SK-MEL-5 (cell line): ENCODE measurements at places on chromosomes 5 and 9. TPM values are rescaled to one million over a fixed set of nuclear protein-coding genes. Genes with fewer than 3 reads are reported as not detected.

The IFNB1 gene
- not detected in 2 replicates for total RNA-seq

The SYK gene
- total RNA-seq = 0.74 and 1.7 TPM in 2 replicates

The ABO gene
- not detected in 2 replicates for total RNA-seq

DNA sequence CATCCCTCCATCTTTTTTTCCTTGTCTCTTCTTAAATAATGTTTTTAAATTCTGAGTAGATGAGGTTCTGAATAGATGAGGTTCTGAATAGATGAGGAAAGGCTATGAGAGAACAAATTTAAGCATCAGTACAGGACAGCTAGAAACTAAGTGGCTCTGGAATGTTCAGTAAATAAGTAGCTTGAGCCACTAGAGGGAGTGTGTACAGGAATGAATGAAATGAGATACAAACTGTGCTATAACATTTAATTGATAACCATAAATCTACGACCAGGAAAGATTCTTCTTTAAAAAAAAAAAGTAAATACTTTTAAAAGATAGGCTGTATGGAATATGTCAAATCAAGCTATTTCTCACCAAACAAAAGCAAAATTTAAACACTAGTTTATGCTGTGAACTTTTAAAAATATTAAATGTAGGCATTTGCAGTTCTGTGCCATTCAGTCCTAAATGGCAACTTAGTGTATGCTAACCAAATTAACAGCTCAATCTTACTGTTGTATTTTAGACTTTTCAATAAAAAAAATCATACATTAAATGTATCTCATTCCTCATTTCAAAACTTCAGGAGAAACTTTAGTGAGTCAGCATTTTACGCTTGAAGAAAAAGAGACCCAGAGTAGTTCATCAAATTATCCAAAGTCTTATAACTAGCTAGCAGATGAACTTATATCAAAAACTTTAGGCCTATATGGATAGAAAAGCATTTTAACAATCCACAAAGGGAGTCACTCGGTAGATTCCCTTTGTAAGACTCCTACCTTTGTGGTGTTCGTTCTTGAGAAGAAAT is 70.4 kb upstream of the SNX2 start:
- DNase-seq = peak; percentile 76

The LCN9 gene
- not detected in 2 replicates for total RNA-seq

- no peak for DNase-seq
These were observed 43.9 kb downstream of the BARX1 start for GRCh38 chr9:93911136-93911745.

GRCh38 chr9:124274226-124274625 is 16.5 kb downstream of the NEK6 start:
- no peak for DNase-seq

The ANKRD18B gene
- total RNA-seq = 0.45 and 4.8 TPM in 2 replicates

- no peak for DNase-seq
These were observed 57.7 kb upstream of the CER1 start for GRCh38 chr9:14780251-14780650.

DNA sequence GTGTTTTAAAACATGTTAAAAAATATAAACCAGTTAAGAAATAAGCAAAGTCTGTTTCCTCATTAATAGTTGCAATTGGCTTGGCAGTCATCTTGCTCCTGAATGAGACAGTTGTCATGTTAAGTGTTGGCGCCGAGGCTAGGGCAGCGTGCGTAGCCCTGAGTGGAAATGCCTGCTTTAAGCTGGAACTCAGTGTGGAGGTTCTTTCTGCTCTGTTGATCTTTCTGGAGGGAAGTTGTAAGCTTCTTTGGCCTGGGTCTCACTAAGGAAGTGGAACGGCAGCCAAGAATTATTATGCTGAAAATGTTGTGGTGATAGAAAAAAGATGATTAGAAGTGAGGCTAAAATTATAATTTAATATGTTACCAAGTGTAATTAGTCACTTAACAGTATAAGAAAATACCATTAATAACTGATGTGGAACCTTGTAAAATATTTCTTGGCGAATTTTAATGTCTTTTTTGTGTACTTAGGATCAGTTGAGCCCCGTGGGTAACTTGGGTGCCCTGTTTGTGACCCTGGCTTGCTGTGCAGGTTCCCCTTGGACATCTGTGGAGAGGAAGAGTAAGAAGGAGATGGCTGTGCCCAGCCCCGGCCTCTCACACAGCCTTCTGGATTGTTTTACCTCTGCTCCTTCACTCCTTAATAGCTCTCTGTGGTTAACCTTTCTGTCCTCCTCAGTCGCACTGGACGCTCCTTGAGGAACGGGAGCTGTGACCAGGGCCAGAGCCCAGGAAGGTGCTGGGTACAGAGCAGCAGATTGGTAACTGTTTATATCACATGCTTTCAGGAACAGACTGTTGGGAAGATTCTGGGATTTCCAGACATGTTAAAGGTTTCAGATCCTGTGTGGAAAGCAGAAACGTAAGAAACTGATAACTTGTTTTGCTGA is 31.0 kb downstream of the PCBD2 start:
- DNase-seq = no peak

GRCh38 chr9:36779582-36779981 is 206.9 kb downstream of the MELK start:
- DNase-seq = no peak
